Left ventricle myocardium inferior (tissue), 1 donor: ENCODE measurements at places on chromosomes 2 and 18.
A peak's percentile ranks its signal among the peaks of the same experiment; 100 is the strongest.

GRCh38 chr2:160934991-160935390, 225.2 kb upstream of the TANK start:
- DNase-seq = no peak

DNA sequence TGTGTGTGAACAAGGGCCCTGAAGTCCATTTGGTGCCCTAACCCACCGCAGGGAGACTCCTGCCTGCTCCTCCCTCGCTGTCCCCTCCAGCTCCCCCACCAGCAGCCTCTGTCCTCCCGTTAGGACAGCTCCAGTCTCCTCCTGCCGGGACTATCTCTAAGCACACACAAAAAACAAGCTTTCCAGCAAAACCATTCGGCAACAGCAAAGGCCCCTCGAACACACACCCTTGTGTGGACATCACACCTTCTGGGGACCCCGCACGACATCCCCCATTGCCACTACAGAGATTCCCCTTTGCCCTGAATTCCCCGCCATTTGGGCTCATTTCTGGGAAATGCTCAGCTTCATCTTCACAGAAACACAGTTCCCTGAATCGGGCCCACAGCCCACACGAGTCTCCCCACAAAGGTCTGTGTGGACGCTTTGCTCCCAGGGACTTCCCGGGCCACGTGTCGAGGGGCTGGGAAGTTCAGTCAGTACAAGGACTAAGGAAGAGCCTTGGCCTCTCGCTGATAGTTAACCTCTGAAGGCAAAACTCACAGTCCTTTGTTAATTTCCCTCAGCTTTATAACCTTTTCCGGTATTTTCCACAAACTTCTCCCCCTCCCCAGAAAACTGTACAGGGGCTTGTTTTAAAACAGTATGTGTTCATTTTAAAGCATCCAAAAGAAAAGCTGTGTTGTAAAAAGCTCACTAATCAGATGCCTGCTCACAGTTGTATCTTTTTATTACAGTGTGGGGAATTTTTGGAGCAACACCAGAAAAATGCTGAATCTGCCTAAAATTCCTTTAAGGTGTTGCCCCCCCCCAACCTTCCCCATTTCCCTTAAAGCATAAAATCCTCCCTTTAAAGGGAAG, 25.9 kb downstream of the SMAD7 start:
- DNase-seq = no peak

DNA sequence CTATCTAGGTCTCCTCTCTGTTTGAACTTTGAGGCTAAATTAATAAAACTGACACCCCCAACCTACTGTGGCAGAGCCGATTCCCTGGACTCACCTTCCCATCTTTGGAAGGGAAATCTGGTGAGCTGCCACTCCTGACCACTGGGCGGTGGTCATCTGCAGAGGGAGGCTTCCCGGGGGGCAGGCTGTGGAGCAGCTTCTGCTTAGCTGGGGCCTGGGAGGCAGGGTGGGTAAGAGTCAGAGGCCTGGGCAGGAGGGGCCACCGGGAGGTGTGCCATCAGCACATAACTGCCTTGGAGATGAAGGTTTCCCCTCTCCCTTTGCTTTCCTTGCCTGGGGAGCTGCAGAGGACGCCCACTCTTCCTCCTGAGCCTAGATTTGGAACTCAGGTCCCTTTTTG, 2.3 kb upstream of the NPPC start:
- DNase-seq = no peak

- DNase-seq = no peak
These were observed 48.9 kb downstream of the TSN start for GRCh38 chr2:121804340-121804739.

GRCh38 chr2:10260130-10260529, 42.6 kb upstream of the HPCAL1 start:
- DNase-seq = peak; percentile 2

- DNase-seq = no peak
These were observed 98.1 kb downstream of the SETBP1 start for GRCh38 chr18:44778788-44779187.

DNA sequence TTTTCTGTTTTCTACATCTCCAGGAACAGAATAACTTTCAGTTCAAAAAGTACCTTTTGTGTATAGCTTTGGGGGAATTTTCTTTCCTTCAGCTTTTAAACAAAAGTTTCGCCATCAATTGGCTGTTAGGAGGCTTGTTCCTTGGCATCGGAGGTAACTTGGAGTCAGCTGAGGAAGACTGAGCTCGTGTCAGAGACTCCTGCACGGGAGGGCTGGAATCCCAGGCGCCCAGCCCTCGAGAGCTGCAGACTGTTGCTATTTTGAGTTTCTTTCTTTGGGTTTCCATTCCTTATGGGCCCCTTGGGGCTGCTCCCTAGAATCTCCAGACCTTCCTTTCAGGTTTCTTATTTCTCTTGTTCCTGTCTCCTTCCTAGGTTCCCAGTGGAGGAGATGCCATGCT, 8.1 kb downstream of the EMILIN2 start:
- DNase-seq = no peak

- DNase-seq = no peak
These were observed 180.9 kb upstream of the GALNT5 start for GRCh38 chr2:157076526-157077161.

- no peak for DNase-seq
These were observed 617.0 kb downstream of the LRP1B start for GRCh38 chr2:141513853-141514252.

DNA sequence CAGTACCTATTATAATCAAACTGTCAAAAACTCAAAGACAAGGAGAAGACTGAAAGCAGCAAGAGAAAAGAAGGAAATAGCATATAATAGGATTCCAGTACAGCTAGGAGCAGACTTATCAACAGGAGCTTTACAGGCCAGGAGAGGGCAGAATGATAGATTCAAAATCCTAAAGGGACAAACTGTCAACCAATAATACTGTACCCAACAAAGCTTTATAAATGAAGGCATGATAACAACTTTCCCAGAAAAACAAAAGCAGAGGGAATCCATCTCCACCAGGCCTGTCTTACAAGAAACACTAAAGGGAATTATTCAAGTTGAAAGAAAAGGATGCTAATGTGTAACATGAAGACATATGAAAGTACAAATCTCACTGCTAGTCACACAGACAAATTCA, 42.0 kb downstream of the PDE1A start:
- DNase-seq = no peak

GRCh38 chr2:236180831-236181453, 12.8 kb upstream of the GBX2 start:
- DNase-seq = no peak

- peak; percentile 77 for DNase-seq
These were observed 34.2 kb downstream of the TMEM17 start for GRCh38 chr2:62471816-62472215.

DNA sequence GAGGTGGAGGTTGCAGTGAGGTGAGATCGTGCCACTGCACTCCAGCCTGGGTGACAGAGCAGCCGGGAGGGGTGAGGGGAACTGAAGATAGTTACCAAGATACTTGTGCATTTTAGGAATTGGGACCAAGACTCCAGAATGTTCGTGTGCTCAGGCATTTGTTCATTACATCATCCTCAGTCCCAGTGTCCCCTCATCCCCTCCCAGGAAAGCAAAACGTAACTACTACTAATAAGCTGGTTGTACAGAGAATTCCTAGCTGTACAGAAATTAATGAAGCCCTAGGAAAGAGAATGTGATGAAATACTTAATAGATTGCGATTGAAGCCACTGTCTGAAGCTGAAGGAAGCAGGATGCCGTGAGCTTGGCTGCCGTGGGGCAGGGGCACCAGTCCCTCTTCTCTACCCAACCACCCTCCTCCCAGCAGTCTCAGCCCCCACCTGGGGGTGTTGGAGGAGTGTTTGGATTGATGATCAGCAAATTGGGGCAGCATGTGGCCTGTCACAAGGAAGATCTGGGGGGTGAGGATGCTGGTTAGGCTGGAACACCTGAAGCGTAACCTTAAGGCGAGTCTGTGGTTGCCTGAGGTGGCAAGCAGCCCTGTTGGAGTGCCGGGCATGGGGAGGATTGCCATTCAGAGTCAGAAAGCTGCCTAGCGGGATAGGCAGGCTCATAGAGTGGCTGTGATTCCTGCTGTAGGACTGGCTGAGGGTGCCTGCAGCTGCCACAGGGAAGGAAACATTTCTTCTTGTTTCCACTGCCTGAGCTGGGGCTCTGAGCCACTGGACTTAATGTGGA, 140.9 kb downstream of the SH3RF3 start:
- no peak for DNase-seq

DNA sequence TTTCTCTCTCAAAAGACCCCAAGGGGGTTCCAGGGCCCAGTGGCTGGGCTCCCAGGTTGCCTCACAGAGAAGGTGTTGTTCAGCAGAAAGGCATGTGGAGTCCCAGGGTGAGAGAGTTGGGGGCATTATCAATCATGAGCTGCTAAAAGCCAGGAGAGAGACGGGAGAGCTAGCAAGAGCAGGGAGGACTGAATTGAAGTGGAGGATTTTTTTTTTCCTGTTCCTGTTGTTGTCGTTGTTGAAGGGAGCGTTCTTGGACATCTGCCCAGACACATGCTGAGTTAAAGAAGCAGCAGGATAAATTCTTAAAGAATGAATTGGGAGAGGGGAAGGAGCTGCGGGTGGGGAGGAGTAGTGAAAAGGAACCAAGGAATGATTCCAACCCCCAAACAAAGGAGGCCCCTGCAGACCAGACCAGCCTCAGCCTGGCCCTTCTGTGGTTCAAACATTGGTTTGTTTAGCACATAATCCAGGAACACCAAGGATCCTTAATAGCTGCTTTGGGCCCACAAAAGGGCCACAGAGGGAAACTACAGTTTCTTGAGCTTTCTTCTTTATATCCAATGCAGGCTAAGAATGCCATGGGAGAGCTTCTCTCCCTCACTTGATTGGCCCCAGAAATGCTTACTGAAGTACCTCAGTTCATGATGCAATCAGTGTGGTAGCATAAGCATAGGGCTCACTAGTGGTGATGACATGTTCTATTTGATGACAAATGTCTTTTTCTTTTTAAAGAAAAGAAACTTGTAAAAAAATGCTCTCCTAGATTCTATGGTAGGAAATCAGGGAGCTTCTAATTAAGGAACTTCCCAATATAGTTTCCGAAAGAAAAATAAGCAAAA, 146.0 kb downstream of the SETBP1 start:
- DNase-seq = peak; percentile 42

DNA sequence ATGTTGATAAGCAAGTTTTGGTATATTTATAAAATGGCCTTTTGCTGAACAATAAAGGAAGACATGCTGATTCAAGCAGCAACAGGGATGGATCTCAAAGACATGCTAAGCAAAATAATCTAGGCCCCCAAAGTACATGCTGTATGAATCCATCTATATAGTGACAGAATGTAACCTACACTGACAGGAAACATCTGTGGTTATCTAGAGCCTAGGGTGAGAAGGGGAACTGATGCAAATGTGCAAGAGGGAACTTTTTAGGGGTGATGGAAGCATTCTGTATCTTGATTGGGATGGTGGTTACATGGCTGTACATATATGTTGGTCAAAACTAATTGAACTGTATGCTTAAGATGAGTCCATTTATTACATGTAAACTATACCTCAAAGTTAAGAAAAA, 24.2 kb downstream of the CNRIP1 start:
- no peak for DNase-seq

DNA sequence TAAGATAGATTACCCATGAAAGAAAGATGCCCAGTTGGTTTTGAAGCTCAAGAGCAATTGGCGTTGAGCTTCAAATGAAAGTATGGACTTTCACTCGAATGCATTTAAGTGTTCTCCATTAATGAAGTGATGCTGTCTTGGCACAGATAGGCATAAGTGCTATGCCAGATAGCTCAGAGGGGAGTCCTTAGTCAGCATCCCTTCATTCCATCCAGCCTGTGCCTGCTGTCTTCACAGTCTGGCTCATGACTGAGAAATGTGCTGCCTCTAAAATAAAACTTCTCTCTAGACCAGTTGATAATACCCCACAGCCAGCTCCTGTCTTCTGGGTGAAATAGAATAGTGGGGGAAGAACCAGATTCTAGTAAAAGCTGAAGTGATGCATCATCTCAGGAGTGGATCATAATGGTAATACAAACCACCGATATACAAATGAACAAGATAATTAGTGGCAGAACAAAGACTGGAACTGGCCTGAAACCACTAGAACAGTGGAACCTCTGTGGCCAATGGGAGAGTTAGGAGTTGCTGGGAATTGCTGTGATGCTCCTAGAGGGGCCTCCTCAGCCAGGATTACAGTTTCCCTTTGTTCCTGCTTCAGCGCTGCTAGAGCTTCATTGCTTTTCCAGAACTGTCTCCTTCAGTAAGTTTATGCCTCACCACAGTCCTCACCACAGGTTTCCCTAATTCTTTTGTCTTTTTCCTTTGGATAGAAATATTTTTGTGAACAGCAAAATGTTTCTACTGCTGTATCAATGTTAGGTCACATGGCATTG, 359.3 kb downstream of the KIAA1328 start:
- DNase-seq = no peak

DNA sequence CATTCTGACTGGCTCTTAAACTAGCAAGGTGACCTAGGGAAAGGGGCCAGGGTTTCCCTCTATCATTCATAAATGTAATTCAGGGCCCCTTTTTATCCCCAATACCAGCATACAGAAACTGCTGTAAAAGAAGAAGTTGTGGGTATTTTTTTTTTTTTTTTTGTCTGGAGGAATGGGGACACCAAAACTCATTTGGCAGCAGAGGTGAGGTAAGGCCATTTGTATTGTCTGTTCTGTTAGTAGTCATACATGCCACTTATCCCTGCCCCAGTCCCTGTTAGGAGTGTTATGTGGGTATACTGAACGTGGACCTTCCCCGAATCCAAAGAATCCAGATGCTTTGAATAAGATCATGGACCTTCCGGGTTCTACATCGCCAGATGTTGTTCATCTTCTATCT, 1.7 kb downstream of the SEPTIN2 start:
- no peak for DNase-seq

DNA sequence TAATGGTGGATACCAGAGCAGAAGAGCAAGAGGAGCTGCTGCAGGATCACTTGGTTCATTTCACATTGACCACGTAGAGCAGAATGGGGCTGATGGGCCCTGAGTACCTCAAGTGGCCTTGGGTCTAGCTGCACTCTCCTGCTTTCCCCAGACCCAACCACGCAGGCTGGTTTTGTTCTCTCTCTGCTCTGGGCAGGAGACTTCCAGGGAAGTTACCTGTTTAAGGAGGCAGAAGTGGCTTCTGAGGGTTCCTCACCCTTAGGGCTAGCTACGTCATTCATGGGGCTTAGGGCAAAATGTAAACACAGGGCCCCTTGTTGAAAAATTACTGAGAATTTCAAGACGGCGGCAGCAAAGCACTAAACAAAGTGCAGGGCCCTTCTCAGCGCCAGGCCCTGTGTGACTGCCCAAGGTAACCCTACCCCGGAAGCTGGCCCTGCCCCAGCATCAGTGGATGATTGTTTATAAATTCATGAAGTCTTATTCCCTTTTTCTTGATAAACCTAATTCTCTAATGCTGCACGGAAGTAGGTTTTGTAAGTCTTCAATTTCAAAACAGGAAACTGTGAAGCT, 75.9 kb downstream of the TMEM182 start:
- DNase-seq = no peak

GRCh38 chr18:28714498-28714897, 537.6 kb upstream of the CDH2 start:
- DNase-seq = no peak

DNA sequence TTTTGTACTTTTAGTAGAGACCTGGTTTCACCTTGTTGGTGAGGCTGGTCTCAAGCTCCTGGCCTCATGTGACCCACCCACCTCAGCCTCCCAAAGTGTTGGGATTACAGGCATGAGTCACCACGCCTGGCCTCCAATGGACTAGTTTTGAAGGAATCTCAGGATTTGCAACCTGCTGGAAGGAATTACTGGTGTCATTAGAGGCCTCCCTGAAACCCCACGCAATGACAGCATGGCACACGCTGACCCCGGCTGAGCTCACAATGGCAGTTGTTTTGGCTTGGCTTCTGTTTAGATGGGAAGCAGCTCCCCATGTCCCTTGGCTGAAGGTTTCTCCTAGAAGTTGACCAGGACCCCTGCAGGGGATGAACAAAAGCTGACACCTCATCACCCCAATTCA, 23.1 kb upstream of the COPS8 start:
- DNase-seq = no peak

GRCh38 chr2:61255580-61256437, 93.8 kb downstream of the C2orf74 start:
- DNase-seq = no peak
